Prostate gland (tissue), 2 donors: ENCODE measurements at places on chromosomes 6 and 20. TPM values are rescaled to one million over a fixed set of nuclear protein-coding genes. Genes with fewer than 3 reads are reported as not detected.

DNA sequence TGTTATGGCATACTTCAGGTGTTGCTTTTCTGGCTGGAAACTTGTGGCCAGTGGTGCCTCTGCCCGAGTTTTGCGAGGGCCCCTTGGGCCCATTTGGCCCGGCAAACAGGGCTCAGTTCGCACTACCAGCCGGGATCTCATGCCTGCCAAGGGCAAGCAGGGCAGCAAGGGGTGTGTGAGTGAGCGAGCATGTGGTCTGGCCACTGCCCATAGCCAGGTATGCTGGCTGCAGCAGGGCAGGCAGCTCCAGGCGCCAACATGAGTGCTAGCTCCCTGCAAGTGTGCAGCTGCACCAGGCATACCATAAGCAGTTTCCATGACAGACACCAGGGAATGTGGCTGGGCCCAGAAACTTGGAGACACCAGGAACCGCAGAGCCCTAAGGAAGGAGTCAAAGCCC is 389.5 kb downstream of the NKAIN2 start:
- no peak for DNase-seq

Gene MRAP2
- 11.5 TPM for total RNA-seq

GRCh38 chr6:30887901-30888815 is 3.8 kb downstream of the DDR1 start:
- DNase-seq: no peak

Gene CALHM5
- 1.8 TPM for total RNA-seq

Gene MCCD1
- not detected for total RNA-seq

- peak; percentile 33 for DNase-seq
Measured at GRCh38 chr20:2652724-2653555, 508 bp downstream of the NOP56 start.

DNA sequence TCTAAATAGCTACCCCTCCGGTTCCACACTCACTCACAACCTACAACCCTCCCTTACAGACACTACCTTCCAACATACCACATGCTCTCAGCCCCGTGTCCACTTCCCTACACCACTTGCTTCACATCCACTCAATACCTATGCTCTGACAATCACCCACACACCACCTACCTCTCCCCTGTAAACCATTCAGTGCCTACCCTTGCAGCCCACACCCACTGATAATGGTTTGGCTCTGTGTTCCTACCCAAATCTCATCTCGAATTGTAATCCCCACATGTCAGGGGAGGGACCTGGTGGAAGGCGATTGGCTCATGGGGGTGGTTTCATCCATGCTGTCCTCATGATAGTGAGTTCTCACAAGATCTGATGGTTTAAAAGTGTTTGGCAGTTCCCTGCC is 9.8 kb upstream of the ZNF343 start:
- no peak for DNase-seq

Gene ADAT2
- total RNA-seq: 3.2 TPM

DNA sequence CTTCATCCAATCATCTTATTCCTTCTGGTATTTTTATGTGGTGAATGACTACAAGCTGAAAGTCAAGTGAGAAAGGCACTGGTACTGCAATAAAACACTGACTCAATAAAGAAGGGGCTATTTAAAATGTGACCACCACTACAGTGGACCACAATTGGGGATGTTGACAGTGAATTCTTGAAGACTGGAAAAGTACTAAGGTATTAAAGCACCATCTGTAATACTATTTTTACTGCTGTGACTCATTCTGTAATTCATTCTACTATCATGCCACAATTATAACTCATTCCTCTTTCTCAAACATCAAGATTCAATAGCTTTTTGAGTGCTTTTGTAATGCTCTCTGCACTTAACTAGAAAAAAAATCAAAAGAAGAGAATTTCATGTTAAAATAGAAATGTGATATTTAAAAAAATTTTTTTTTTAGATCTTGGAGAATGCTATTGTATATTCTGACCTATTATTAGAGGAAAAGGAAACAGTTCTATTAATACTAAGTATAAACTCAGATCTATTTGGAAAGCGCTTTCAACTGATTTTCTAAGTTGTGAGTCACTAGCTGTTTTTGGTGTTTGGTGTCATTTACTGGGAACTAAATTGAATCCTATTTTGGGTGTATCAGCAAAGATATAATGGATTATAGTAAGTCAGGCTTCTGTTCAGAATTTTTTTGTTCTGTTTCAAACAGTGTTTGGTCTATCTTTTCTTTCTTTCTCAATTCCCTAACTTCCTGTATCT is 104.7 kb upstream of the TMEM170B start:
- DNase-seq: no peak

Gene ZBTB46
- total RNA-seq: 12.2 TPM

DNA sequence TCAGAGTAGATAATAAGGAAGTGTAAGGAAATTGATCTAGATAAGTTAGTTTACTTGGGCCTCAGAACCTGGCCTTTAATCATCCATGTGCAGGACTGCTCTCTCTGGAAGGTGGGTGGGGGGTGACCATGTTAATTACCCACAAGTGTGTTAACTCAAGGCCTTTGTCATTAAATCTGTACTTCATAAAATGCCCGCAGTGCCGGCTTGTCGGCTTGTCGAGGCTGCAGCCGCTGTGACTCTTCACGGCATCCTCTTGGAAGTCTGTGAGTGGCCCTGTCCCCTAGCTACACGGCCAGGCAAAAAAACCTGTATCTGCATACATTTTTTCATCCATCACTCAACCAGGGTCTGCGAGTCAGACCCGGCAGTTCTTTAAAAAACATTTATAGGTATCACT is 70.9 kb upstream of the ASCC3 start:
- no peak for DNase-seq

GRCh38 chr6:100160930-100161329 is 166.9 kb upstream of the MCHR2 start:
- DNase-seq: no peak

- no peak for DNase-seq
Measured at GRCh38 chr6:149217466-149217888, 100.0 kb upstream of the TAB2 start.

- DNase-seq: no peak
Measured at GRCh38 chr6:104095661-104096416, 763.9 kb downstream of the HACE1 start.

Gene HIVEP2
- total RNA-seq: 15.8 TPM

GRCh38 chr6:169567819-169568218 is 134.0 kb downstream of the WDR27 start:
- DNase-seq: no peak

DNA sequence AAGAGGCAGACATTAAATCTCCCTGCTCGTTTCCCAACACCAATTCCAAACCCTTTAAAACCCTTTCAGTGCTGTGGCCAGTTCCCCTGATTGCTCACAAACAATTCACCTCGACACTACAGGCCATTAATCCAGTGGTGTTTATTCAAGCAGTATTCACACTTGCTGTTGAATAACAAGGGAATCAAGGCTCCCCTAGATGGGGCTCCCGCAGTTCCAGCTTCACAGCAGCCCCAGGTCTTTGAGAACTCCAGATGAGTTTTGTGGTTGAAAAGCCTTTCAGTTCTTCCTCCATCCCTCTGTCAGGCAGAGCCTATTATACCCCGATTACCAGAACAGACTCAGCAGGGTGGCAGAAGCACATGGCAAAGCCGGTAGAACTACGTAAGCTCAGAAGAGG is 36.2 kb downstream of the JAG1 start:
- no peak for DNase-seq

- no peak for DNase-seq
Measured at GRCh38 chr6:145731447-145731846, 3.9 kb downstream of the EPM2A start.

GRCh38 chr20:63574829-63575743 is 1.0 kb upstream of the HELZ2 start:
- DNase-seq: no peak

GRCh38 chr6:71608646-71609045 is 277.7 kb upstream of the RIMS1 start:
- no peak for DNase-seq

Gene SSTR4
- total RNA-seq: not detected

DNA sequence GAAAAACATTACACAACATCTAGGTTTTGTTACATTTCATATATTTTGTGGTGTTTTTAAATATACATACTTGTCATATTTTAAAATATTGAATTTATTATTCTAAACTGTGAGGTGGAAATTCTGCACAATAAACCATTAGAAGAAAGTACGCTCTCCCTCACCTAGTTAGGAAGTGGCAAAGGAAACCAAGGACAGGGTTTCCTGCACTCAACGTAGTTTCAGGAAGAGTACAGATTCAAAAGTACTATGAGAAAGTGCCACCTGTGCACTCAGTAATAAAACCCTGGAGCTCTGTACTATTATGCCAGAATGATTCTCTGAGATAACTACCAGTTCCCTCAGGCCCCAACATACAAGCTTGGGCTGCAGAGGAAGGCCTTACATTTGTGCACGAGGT is 54.6 kb upstream of the MRAP2 start:
- no peak for DNase-seq

GRCh38 chr20:3000852-3001523 is 42.4 kb upstream of the GNRH2 start:
- no peak for DNase-seq

Gene ACTL10
- total RNA-seq: 8.5 TPM

Gene BMP6
- 0.36 TPM for total RNA-seq
